ENCODE measurements at places on chromosomes 16 and 17. TPM values are rescaled to one million over a fixed set of nuclear protein-coding genes. Genes with fewer than 3 reads are reported as not detected.

DNA sequence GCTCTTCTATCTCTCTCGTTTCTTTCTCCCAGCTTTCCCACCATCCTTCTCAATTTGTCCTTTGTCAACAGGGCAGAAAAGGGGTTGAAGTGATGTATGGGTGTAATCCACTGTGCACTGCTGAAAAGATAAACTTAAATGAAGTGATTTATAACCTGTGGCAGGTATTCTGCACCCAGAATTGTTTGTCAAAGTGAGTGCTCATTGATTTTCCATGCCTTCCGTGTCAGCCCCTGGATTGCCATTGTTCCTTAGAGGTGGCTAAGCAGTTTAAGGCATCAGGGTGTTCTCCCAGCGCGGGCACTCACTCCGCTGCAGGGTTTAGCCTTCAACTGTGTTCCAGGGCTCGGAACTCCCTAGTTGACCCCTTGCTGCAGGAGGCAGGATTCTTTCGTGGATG, 82.9 kb downstream of the PITPNC1 start:
- DNase-seq = no peak

- no peak for DNase-seq
These were observed 321.3 kb downstream of the RBFOX1 start for GRCh38 chr16:7653746-7654461.

GRCh38 chr17:79109584-79109983, 35.0 kb downstream of the ENGASE start:
- DNase-seq = no peak

DNA sequence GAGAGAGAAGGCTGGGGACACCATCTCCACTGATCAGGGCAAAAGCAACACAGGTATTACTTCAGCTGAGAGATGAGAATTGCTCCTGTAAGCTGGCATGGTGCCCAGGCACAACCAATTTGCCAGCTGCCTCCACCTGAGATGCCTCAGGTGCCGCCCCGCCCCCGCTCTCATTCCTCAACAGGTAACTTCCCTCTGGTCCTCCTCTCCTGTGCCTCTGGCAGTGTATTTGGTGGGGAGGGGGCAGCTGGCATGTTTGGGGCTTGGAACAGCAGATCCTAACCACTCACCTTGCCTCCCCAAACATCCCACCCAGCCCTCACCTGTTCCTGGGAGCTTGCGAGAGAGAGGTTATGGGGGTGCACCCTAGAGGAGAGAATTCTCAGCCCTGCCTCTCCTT, 2.9 kb upstream of the SRCIN1 start:
- DNase-seq = no peak

DNA sequence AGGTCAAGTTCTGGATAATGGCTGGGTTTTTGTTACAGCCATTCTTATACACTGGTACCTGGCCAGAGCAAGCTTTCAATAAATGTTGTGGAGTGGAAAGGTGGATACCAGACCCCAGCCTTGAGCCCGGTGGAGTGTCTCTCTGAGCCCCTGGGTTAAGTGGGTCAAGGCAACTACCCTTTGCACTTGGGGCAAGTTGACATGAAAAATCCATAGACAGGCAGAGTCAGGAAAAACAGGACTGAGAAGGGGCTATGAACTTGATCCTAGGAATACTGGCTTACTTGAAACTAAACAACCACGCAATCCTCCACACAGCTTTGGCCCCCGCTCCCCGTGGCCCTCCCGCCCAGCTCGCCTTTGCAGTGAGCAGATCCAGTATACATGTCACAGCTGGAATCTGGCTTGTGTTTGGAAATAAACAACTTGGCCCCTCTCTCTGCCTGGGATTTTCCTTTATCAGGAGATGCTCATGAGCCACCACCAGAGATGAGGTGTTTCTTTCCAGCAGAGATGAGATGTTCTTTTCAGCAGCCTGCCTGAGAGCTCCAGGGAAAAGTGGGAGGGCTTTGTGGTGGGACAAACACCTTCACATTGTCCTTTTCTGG, 65.9 kb downstream of the KSR1 start:
- DNase-seq = no peak

DNA sequence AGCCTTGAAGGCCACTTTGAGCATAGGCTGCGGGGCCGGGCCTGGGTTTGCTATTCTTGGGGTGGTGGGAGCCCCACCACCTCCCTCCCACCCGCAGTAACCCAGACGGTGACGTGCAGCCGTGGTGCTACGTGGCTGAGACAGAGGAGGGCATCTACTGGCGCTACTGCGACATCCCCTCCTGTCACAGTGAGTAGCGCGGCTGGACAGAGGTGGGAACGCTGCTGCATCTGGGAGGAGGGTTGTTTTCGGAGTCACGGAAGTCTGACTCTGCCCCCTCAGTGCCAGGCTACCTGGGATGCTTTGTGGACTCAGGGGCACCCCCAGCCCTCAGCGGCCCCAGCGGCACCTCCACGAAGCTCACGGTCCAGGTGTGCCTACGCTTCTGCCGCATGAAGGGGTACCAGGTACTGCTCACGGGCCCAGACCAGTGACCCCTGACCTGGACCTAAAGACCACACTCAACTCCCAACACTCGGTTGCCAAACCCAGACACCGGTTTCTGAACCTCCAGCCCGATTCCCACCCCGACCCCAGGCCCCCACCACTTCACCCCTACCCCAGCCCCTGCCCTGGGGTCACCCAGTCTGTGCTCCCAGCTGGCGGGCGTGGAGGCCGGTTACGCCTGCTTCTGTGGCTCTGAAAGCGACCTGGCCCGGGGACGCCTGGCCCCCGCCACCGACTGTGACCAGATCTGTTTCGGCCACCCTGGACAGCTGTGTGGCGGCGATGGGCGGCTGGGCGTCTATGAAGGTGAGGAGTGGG, 2.1 kb downstream of the KREMEN2 start:
- no peak for DNase-seq

- DNase-seq = no peak
These were observed 43.8 kb upstream of the CDH13 start for GRCh38 chr16:82582975-82583374.

RHBDL1 gene
- total RNA-seq = 2.3 TPM

GRCh38 chr16:25212636-25213035, 4.1 kb upstream of the AQP8 start:
- no peak for DNase-seq

DNA sequence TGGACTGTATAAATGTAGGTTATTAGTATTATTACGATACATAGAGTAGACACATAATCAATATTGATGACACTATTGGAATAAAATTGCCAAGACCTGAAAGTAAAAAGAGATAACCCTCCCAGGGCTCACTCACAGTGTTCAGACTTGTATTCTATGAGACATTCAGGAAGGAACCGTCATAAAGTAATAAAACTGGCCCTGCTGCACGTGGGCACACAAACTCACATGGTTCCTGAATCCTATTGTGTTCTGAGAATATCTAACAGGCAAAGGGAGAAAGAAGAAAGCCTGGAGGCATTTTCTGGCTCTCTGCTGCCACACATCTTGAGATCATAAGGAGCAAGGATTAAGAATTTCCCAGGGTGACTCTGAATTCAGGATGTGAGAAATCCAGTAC, 575.9 kb downstream of the HS3ST4 start:
- no peak for DNase-seq

GRCh38 chr16:70482624-70483023, 28.2 kb downstream of the FCSK start:
- DNase-seq = no peak

DNA sequence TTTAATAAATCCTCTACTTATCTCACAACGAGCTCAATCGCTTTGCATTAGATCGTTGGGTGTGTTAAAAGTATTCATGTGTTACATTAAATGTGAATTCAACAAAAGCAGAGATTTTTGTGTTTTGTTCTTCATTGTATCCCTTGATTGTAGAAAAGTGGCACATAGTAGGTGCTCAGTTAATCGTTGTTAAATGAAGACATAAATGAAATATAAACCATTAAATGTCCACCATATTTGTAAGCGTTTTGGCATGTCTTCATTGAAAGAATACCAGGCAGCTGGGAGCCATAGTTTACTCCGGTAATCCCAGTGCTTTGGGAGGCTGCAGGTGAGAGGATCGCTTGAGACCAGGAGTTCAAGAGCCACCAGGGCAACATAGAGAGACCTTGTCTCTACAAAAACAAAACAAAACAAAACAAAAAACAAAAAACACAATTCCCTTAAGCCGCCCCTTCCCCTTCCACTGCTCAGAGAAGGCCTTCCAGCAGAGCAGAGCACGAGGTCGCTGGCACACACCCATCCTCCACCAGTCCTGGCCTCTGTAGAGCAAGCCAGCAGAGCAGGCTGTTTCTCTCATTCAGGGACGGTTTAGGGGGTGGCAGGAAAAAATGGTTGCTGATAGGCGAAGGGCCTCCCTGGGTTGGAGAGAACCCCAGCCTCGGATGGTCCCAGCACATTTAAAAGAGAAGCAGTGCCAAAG, 673 bp upstream of the CHD9 start:
- no peak for DNase-seq

DNA sequence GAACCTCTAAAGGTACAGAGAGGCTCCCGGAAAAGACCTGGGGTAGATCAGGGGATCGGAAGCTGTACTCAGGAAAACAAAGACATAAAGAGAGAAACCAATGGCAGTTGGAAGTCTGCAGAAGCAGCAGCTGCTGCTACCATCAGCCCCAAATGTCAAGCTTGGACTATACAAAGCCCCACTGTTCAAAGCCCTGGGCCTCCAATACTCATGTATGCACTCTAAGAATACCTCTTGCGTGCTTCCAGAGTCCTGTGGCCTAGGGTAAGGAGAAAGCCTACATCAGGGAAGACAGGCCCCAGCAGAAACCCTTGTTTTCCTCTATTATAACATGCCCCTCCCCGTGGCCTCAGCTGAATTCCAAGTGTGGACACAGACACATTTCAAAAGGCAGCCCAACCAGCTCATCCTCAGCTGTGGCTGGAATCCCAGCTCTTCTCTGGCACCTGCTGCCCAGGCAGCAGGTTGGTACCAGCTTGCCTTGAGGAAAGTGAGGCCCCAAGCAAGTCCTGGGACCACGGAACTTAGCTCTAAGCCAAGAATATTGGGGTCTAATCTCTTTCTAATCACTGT, 19.3 kb upstream of the MTMR4 start:
- DNase-seq = no peak

DNA sequence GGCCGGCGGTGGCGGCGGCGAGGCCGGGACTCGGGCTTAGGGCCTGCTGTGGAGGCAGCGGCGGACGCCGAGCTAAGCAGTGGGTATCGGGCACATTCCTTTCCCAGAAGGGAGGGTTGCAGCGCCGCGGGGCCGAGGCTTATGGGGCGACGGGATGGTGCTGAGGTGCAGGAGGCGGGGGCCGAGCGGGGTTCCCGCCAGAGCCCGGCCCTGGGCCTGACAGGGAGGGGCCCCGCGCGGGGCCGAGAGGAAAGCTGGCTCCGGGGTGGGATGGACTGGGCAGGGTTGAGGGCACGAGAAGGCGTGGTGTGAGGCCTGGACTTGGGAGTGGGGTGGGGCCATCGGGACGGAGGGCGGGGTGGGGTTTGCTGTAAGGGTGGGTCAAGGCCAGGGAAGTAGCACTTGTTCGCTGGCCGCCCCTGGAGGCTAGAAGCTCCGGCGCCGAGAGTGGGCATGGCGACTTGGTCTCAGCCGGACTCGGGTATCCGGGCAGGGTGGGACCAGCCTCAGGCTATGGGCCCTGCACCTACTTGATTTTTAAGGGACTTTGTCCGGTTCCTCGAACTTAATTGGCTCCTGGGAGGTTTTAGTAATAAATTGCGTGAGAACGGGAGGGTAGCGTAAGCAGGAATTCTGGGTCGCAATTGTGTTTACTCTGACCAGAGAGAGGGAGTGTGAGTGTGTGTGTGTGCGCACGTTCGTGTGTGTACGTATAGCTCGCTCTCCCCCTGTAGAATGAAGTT, 396 bp downstream of the NFE2L1 start:
- DNase-seq = peak; percentile 94

- no peak for DNase-seq
These were observed 6.0 kb downstream of the SREBF1 start for GRCh38 chr17:17830740-17831207.

DNA sequence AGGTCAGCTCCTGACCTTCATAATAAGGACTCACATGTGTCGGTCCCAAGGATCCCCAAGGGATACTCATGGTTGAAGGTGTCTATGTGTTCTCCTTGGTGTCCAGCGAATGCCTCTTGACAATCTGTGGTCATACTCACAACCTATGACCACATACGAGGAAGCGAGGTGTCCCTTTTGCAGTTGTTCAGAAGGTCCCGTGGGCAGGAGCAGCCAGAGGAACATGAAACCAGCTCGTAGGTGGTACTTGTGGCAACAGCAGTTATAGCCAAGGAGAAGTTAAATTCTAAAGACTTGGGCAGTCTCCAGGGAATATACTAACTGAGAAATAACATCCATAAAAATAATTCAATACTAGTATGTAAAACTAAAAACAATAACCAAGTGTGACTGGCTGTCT, 685.3 kb downstream of the WWOX start:
- no peak for DNase-seq

DNA sequence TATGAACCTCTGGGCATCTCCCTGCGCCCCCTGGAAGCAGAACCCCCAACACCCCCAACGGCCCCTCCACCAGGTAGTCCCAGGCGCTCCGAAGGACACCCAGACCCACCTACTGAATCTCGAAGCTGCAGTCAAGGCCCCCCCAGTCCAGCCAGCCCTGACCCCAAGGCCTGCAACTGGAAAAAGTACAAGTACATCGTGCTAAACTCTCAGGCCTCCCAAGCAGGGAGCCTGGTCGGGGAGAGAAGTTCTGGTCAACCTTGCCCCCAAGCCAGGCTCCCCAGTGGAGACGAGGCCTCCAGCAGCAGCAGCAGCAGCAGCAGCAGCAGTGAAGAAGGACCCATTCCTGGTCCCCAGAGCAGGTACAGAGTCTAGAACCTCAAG, 1.5 kb downstream of the BCL6B start:
- no peak for DNase-seq

GRCh38 chr16:85945424-85945751, 46.4 kb downstream of the IRF8 start:
- DNase-seq = no peak

TM4SF5 gene
- not detected for total RNA-seq

HS3ST2 gene
- total RNA-seq = 0.14 TPM

Data from NCI-H460 (cell line).